ENCODE measurements at places on chromosomes 6 and 20.

- no peak for DNase-seq
Measured at GRCh38 chr20:16201191-16201590, 372.1 kb downstream of the KIF16B start.

- no peak for DNase-seq
Measured at GRCh38 chr6:28710466-28711191, 184.9 kb downstream of the GPX5 start.

- DNase-seq: no peak
Measured at GRCh38 chr6:83854001-83854501, 891 bp downstream of the RIPPLY2 start.

- no peak for DNase-seq
Measured at GRCh38 chr6:10310330-10310653, 104.6 kb downstream of the TFAP2A start.

GRCh38 chr6:80607811-80608391, 501.4 kb downstream of the BCKDHB start:
- no peak for DNase-seq

DNA sequence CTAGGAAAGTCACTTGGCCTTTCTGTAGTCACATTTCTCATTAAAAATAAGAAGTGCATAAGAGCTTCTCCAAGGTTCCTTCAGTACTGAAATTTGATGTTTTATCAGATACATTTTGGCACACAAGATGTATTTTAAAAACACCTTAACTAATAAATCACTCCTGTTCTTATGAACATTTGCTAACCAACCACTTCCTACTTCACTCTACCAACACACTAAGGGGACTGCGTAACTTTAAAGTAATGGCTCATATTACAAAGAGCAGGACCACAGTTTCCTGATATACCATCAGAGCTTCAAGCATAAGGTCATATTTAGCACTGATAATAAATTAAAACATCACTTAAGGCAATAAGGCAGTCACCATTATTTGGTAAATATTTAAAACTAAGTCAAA, 104.4 kb downstream of the RALGAPA2 start:
- no peak for DNase-seq

GRCh38 chr6:24667378-24667803, 514 bp downstream of the ACOT13 start:
- no peak for DNase-seq

GRCh38 chr6:151022492-151022891, 157.0 kb downstream of the MTHFD1L start:
- DNase-seq: no peak

DNA sequence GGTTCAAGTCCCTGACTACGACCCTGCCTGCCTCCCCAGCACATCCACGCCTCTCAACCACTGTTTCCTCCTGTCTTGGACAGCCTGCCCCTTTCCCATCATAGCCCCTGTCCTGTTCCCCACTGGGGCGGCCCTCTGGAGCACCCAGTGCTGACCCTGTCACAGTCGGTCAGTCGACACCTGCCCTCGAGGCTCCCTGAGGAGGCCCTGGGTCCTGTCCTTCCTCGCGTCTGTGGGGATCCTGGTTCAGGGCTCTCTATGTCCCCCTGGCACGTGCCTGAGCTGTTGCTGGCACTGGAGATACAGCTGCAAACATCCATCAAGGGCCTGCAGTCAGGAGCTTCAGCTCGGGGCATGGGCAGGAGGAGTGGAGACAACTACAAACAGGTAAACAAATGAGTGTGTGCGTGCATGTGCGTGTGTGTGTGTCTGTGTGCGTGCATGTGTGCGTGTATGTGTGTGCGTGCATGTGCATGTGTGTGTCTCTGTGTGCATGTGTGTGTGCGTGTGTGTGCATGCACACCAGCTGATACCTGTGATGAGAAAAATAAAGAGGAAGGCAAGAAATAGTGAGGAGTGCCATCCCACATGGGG, 132.8 kb downstream of the PHACTR3 start:
- no peak for DNase-seq

DNA sequence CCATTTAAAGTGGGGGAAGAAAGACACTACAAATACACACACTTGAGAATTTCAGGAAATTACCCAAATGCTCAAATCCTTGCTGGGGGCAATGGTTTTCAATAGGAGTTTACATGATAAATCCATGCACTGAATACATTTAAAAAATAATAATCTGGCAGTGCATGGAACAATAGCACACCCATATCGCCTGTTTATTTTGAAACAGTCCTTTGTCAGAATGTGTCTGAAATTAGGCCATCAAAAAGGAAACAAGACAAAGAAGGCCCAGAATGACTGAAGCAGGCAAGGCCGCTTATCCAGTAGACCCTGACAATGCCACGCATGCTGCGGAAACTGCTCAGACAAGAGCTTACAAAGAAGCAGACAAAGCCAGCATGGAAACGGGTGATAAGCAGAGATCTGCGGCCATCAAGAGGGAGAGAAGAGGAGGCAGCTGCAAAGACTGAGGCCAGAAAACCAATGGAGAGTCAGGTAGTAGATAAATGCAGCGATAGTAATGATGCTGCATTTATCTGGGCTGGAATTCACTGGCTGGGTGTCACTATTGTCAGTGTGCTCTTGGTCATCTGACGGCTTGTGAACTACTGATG, 211.9 kb upstream of the CNR1 start:
- DNase-seq: no peak

- no peak for DNase-seq
Measured at GRCh38 chr20:53226826-53227225, 254.7 kb downstream of the TSHZ2 start.

DNA sequence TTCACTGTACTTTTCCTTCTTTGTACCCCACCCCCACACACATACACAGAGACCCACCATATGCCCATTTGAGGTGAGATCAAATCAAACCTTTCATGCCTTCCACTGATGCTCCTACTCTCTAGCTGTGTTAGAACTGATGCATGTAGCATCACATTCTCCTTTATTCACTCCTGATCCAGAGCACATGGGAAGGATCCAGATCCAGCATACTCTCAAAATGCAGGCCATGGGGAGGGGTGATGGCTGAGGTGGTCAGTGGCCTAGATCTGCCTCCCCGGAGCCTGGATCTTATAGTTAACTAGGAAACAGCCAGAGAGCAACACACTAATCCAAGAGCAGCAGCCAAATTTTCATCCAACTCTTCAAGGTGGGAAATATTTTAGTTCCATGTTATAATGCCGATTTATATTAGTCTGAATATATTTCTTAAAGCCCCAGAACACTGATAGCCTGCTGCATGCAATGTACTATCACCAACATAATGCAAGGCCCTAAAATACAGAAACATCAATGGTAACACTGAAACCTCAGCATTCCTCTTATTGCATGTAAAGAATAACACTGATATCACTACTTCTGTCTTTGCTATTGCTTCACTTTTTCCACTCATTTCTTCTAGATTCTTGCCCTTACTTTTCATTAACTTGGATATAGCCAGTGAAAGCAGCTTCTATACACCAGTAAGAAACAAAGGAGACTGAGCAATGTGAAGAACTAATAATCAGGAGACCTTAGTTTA, 126.8 kb upstream of the BEND6 start:
- no peak for DNase-seq

- DNase-seq: no peak
Measured at GRCh38 chr6:2632368-2632767, 118.4 kb downstream of the MYLK4 start.

GRCh38 chr6:72552938-72553337, 68.9 kb upstream of the KCNQ5 start:
- no peak for DNase-seq

GRCh38 chr20:25992146-25992545, 295.5 kb upstream of the ZNF337 start:
- DNase-seq: no peak

- no peak for DNase-seq
Measured at GRCh38 chr20:2751878-2752566, 48.4 kb downstream of the CPXM1 start.

DNA sequence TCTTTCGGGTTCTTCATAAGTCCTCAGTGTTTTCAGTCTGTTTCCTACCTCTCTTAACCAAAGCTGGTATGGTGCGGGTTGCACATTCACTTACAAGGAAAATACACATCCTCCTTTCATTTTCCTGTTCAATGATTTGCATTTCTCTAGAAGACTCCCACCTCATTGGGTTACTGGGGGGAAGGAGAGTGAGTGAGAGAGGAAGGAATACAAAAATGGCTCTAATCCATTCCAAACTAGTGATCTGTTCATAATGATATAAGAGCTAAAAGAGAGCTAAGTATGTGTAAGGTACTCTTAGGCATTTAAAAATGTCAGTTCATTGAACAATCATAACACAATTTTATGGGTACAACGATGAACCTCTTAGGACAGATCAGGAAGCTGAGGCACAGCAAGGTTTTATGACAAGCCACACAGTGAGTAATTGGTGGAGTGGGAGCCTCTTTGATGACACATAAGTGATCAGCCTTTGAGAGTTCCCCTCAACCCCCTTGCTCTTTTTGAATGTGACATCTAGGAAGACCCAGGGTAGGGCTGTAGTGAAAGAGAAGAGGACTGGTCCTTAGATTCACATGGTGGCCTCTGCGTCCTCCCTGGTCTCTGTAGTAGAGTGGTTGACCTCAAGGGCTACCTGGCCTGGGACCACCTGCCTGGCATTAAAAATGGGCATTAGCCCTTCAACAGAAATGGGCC, 328.4 kb upstream of the SOX4 start:
- DNase-seq: no peak

GRCh38 chr6:113755449-113756289, 101.5 kb upstream of the MARCKS start:
- DNase-seq: no peak

DNA sequence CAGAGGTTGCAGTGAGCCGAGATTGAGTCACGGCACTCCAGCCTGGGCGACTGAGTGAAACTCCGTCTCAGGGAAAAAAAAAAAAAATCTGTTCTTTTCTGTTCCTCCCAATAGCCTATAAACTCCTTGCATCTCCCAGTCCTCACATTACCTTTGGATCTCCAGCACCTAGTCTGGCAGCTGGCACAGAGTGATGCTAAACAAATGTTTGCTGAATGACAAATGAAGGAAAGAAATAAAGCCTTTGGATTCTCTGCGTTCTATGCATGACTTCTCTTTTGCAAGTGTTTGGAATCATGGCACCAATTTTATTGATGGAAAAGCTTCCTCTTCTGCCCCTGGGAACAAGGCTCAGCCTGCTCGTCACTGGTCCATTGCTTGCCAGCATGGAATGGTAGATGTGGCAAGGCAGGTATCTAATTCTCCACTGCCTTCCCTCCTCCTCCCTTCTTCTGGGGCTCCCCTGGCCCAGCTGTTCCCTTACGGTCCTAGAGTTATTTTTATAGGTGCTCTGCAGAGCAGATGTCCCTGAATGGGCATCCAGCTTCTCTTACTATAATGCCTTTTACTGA, 53.6 kb upstream of the FYN start:
- no peak for DNase-seq

- DNase-seq: no peak
Measured at GRCh38 chr20:10240655-10241054, 22.0 kb downstream of the SNAP25 start.

GRCh38 chr6:88165087-88165843, 882 bp downstream of the CNR1 start:
- no peak for DNase-seq

DNA sequence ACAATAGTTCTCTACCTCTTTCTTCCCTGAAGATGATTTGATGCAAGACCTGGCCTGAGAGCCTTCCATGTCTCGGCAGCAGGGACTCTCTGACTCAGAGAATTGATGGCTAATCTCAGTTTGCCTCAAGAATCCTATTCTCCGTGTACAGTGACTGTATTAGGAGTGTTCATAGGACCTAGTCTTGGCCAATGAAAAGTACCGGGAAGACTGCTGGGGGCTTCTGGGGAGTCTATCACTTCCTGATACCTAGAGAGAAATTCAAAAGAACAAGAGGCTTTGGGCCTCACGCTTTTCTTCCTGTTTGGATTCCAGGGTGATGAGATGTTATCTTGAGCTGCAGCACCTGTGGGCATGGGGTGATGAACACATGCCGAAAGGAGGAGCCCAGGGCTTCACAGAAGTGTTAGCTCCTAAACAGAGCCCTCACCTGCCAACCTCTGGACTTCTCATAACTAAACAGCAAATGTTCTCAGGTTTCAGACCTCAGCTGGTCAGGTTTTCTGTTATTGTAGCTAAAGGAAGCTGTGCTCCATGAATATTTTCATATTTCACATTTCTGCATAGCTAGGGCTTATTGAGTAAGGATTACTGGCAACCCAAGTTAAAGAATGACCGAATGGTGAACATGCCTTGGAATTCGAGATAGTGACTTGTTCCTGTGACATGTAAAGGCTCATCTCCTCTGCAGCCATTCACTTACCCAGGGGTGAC, 323.1 kb upstream of the AGPAT4 start:
- DNase-seq: no peak

DNA sequence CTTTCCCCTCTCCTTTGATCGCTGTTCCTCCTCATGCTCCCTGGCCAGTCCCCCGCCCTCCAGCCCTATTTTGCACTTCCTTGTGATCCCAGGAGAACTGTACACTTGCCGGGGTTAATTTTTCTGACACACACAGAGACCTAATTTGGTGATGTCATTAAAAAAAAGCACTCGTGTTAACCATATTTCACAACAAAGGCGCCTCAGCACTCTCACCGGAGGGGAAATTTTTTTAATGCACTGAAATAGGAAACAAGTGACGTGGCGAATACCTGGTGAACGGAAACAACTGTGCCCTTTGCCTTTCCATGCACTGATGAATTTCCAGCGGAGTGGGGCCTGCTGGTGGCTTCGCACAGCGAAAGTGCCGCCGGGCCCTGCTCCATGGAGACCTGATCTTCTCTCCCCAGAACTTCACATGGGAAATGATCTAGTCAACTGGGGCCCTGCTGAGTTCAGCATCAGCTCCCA, 53.9 kb upstream of the TAGAP start:
- DNase-seq: no peak

DNA sequence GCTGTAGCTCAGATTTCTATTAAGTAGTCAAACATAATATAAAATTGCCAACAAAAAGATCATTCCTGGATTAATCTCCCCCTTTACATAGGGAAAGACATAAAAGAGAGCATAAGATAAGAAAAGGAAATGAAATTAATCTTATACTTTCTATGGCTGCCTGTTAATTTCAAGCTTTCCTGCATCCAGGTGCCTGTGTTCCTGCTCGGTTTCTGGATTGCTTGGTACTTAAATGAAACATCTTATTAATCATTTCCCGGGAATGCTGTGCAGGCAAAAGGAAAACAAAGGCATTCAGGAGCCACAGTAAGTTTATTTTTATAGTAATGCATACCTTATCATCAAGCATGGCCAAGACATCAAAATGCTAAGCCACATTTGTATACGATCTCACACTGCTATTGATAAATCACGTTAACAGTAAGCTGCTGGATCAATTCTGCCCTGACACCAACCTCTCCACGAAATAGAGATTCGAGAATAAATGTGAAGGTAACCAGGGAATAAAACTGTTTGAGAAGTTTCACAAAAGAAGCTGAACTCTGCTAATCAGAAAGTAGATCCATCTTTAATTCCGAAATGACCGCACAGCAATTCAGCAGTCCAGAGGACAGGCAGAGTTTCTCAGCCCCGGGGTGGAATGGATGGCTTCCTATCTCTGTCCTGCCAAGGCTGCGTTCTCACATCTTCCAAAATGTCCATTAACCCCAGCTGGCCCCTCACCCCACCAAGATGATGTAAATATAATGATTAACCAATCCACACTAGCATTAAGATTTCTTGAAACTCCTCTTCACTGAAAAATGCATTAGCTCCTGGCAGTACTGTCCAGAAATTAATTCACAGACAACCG, 32.6 kb upstream of the APCDD1L start:
- DNase-seq: no peak

GRCh38 chr6:102216232-102216631, 822.7 kb downstream of the GRIK2 start:
- DNase-seq: no peak
